ENCODE measurements at places on chromosomes 1 and 21.

GRCh38 chr1:75542818-75543570, 67.9 kb downstream of the SLC44A5 start:
- no peak for DNase-seq

DNA sequence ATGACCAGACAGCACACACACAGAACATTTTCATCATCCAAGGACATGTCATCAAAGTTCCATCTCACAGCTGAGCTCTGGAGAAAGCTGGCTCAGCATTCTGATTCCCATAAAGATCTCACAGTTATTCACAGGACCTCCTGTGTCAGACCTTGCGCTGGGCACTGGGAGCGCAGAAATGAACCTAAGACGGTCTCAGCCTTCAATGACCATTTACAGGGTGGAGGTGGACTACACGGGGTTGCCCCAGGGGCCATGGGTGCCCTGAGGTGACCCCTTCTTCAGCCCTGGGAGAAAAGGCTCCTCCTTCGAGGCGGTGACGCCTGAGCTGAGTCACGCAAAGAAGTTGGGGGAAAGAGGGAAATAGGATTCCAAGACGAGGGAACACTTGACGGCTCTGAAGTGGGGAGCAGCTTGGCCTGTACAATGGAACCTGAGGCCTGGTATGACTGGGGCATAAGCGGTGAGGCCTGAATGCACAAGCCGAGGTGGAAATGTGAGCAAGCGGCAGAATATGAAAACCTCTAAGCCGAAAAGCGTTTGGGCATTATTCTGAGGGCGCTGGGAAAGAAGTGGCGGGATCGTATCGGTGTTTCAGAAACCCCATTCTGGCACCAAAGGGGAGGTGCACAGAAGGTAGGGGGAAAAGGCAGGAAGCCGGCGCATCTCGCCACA, 797 bp downstream of the CC2D1B start:
- peak; percentile 73 for DNase-seq

DNA sequence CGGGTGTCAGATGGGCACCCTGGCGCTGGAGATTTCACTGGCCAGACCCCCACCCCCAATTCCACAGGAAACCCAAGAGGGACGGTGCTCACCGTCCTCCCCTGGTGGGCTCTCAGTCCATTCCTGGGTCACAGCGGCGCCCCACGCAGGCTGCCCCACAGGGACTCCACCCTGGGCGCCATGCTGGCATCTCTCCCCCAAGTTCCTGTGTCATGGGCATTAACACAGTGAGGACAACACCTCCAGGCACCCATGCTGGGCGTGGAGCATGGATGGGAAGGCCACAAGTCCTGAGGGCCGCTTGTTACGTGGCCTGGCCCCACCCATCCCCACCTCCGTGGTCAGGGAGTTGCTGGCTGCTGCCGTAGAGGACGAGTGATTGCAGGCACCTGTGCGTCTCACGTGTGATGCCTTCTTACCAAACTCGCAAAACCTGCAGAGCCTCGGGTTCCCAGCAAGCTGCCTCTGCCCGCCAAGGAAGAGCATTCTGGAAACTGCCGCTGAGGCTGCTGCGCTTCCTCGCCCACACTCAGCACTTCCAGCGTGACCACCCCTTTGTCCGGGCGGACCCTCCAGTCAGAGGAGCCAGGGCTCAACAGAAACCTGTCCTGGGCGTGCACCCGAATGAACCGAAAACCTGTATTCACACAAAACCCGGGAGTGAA, 60.3 kb downstream of the SLX9 start:
- no peak for DNase-seq

DNA sequence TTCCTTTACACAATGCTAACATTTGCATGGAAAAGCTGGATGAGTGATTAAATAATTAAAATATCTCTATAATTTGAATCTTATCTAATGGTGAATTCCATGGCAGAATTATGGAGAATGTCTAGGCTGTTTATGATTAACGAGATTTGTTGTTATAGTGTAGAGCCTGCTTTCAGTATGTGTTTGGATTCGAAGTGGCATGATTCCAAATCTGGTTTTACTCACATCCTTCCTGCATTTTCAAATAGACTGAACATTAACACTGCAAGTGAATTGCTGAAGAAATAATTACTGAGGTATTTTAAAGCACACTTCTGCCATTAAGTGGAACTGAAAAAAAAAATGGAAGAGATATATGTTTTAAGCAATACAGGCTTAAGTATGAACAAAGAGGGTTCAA, 5.1 kb upstream of the NEK7 start:
- peak; percentile 49 for DNase-seq

- no peak for DNase-seq
Observed at GRCh38 chr1:31199236-31199790, 40.4 kb downstream of the NKAIN1 start.

DNA sequence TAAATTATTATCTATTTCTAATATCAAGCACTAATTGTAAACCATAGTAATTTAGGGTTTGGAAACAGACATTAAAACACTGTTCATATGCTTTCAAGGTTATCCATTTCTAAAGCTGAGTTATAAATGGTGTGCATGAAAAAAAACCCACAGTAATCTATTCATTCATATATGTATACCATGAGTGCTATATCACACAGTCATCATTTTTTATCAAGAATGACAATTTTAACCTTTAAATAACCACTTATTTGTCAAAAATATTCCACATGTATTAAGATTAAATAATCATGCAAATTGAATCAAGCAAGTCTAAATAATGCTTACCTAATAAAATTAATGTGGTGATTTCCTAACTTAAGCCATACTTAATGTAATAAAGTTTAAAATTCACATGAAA, 6.0 kb downstream of the ZSWIM5 start:
- no peak for DNase-seq

GRCh38 chr1:183911285-183911684, 106.4 kb downstream of the RGL1 start:
- no peak for DNase-seq

GRCh38 chr1:110183642-110184167, 26.4 kb upstream of the KCNC4 start:
- DNase-seq = no peak

DNA sequence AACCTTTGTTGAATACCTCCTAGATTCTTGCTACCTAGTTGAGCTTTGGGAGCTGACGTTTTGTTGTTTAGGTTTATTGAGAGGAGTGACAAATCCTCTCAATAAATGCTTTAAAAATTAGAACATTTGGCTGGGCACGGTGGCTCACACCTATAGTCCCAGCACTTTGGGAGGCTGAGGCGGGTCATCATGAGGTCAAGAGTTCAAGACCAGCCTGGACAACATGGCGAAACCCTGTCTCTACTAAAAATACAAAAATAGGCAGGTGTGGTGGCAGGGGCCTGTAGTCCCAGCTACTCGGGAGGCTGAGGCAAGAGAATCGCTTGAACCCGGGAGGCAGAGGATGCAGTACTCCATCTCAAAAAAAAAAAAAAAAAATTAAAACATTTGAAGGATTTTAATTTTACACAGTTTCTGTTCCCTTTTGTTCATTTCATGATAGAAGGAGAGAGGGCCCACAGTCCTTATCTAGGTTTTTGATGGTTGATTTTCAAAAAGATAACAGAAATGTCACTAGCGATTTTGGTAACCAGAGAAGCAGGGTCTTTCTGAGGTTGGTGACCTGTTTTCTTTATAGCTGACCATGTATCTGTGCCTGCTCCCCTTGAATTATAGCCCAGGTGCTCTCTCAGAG, 44.2 kb upstream of the PIGV start:
- DNase-seq = no peak

GRCh38 chr1:14332158-14332557, 266.3 kb upstream of the KAZN start:
- peak; percentile 4 for DNase-seq

GRCh38 chr1:204602111-204602579, 83.4 kb downstream of the LRRN2 start:
- DNase-seq = no peak

DNA sequence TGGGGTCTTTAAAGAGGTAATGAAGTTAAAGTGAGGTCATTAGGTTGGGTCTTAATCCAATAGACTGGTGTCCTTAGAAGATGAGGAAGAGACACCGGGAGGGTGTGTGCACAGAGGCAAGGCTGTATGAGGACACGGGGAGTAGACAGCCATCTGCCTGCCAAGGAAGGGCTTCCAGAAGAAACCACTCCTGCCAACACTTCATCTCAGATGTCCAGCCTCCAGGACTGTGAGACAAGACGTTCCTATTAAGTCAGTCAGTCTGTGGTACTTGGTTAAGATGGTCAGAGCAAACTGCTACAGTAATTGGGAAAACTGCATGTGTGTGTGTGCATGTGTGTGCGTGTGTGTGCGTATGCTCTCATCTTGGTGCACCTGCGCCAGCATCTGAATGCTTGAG, 77.1 kb downstream of the RYR2 start:
- DNase-seq = no peak

- no peak for DNase-seq
Observed at GRCh38 chr1:229608590-229608989, 17.3 kb downstream of the TAF5L start.

DNA sequence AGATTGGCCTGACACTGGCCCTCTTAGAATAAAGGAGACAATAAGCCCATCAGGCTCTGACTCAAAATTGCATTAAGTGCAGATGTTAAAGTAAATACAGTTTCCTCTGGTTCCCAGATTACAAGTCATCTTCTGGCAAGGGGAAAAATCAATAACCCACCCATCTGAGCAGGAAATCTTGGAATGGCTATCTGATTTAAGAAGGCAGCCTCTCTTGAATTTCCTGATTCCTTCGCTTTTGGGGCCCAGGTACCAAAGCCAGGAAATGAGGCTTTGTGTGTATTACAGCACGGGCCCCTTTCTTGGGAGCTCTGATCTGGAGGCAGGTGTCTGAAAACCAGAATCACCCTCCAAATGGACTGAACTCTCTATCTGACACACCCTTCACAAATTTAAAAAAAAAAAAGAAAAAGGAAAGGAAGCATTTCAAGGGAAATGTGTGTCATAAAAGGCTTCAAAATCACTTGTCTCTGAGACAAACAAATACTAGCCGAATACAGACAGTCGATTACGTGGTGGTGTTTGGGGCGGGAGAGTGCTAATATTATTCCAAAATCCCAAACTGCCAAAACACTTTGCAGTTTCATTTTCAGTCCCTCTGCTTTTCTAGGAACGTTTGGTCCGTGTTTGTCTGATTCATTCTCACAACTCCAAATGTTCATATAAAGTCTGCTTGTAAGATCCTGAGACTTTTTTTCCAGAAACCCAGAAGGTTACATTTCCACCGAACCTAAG, 240.9 kb upstream of the CAMK1G start:
- no peak for DNase-seq

DNA sequence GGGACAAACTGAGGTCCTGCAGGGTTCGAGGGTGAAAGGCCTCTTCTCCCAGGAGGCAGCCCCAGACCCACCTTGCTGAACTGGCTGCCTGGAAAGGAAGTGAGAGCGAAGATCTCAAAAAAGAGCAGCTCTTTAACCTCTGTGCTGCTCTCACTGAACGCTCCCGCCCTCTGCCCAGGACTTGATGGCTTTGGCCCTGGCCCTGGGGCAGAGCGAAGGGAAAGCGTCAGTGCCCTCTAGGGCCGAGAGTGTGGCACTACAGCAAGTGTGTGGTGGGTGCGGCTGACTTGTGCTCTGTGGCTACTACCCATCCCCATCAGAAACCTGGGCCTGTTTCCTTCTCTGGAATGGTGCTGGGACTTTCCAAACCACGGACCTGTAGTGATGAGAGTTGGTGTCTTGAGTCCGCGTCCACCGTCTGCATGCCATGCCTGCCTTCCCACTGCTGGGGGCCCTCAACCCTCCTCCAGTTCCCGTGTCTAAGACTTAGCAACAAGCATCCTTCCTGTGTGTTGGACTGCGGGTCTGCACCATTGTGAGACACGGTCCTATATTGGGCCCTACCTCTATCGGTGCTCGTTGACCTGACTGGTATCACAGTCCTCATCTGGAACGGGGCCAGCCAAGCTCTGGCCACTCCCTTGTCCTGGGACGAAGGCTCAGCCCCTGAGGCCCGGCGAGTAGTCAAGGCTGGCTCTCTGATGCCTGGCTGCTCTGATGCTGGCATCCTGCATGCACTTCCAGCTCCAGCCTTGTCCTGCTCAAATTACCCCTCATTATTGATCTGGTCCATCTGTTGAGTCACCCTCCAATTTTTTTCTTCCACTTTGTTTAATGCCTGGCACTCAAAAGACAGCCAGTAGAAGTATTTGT, 180.3 kb downstream of the DISC1 start:
- DNase-seq = peak; percentile 39

DNA sequence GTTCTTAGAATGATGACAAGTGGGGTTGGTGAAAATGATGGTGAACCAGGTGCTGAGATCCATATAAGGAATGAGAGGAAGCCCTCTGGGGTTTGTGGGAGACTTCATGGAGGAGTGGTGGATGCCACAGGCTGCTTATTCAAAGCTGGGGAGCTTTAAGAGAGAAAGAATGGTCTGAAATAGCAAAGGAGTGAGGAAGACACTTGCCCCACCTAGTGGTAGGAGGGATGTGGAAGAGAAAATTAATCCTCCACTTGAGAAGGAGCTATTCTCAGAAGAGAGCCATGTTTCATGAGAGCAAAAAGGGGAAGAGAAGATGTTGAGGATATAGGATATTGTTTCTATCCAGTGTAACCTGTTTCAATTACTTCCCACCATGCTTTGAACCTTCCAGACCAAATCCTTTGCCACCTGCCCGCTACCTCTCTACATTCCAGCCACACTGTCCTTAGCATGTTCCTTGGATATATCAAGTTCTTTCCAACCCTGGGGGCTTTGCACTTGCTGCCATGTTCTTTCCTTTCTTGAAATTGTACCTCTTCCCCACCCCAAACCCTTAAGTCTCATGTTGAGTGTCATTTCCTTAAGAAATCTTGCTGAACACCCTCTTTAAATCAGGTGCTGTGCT, 19.6 kb upstream of the ZNF648 start:
- DNase-seq = peak; percentile 5

DNA sequence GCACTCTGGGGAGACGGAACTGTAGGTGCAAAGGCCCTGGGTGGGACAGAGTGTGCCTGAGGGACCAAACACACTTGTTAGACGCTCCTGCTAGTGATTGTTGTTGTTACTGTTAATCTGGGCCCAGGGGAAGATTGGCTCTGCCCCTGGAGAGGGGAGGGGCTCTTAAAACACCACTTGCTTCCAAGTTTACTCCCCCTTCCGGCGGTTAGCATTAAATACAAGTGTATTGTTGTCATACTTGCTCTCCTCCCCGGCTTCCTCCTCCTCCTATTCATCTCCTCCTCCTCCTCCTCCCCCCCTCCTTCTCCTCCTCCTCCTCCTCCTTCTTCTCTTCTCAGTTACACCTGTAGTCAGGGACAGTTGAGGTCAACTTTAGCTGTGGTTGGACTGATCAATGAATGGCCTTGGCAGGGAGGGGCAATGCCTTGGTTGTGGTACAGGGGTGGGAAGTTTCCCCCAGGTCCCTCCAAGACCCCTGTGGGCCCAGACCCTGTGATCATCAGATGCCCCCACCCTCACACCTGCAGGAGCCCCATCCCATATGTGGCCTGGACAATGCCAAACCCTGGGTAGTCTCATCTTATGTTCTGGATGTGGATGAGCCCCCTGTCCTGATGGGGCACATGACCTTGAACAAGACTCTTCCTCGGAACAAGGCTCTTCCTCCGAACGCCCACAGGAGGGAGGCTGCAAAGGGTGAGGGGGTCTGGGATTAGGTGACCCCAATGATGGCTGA, 217.3 kb downstream of the PTPRU start:
- DNase-seq = peak; percentile 46

GRCh38 chr1:71603044-71603776, 522.4 kb upstream of the ZRANB2 start:
- DNase-seq = no peak
